ENCODE measurements at places on chromosomes 6 and 20.

DNA sequence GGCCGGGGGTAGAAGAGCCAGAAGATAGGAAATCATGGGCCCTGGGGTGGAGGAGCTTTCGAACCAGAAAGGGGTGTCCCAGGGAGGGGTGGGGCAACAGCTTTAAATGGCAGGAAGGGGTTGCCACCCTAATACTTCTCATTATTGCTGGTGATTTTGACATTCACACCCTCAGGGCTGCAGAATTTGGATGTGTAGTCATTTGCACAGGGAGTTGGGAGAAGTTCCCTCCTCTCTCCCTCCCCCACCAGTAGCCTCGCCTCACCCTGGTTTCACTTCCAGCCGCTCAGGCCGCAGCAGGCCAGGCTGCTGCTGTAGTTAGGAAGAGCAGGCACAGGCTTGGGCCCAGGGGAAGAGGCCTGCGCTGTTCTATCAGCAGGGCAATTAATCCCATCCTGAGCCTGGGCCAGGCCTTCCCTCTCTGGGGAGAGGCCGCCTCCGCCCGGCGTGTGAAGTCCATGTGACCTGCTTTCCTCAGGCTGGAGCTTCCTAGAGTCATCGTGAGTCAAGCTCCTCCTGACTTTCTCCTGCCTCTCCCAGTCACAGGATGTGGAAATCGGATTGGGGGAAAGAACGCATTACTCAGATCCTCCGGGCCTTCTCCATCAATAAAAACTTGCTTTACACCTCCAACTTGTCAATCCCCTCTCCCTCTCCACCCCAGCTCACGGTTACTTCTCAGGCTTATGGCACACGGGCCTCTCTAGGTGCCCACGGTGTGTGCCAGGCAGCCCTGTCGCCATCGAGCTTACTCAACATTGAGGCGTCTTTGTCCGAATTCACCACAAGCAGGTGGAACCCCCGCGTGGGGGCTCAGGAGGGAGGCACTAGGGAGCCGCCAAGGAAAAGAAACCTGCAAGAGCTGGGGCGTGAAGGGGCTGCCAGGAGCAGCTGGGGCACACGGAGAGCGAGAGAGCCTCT is 7.8 kb downstream of the ADTRP start:
- DNase-seq: no peak

DNA sequence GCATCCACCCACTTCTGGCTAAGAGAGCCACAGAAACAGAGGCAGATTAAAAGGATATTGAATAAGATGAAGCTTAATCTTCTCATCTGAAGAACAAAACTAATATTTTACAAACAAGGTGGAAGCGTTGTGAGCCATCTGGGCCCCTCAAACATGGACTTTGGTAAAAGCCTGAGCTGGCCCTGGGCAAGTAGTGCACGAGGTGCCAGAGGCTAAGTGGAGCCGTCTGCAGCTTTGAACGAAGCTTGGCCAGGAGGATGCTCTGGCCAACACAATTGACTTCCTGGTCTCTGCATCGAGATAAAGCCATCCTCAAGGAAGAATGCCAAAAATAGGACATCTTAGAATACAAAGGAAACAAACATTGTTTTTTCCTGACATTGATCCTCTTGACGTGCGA is 53.2 kb upstream of the PLEKHG1 start:
- no peak for DNase-seq

GRCh38 chr6:89562093-89562973 is 76.2 kb downstream of the LYRM2 start:
- no peak for DNase-seq

- no peak for DNase-seq
Observed at GRCh38 chr6:118985123-118985830, 50.3 kb upstream of the MCM9 start.

GRCh38 chr20:38060536-38060935 is 27.0 kb downstream of the RPRD1B start:
- DNase-seq: no peak
